ENCODE measurements at places on chromosomes 4 and X.

DNA sequence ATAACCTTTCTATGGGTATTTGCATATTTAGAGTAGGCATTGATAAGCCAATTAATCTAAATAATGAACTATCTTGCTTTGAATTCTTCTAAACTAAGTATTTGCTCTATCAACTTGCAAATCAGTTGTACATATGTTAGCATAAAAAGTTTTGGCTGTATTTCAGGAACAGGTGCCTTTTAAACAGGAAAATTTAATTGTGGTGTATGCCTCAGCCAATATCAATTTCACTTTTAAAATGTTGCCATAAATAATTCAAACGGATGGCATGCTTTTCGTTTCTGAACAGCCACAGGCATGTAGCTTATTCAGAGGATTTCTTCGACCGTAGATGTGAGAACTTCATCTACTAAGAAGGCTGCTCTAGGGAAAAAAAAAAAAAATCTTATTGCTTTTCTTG is 99.9 kb downstream of the DCLK2 start:
- DNase-seq, result no peak

DNA sequence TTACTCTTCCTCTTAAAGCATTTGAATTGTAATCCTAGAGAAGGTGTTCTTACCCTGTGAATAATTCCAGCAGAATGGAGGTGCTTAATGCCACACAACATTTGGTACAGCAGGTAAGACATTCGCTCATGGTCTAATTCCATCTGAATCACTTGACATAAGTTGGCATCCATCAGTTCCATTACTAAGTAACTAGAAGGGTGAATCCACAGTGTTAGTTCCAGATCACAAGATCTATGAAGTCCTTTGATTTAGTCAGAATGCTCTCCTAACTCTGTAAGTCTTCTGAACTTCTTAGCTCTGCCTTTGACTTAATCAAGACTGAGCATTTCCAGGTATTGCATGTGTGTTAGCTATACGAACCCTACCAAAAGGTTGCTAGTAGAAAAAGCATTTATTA is 258.0 kb downstream of the MAPK10 start:
- DNase-seq, result no peak

- no peak for DNase-seq
Measured at GRCh38 chr4:57689693-57690205, 579.6 kb upstream of the IGFBP7 start.

GRCh38 chrX:38879631-38880220 is 78.5 kb downstream of the MID1IP1 start:
- no peak for DNase-seq

DNA sequence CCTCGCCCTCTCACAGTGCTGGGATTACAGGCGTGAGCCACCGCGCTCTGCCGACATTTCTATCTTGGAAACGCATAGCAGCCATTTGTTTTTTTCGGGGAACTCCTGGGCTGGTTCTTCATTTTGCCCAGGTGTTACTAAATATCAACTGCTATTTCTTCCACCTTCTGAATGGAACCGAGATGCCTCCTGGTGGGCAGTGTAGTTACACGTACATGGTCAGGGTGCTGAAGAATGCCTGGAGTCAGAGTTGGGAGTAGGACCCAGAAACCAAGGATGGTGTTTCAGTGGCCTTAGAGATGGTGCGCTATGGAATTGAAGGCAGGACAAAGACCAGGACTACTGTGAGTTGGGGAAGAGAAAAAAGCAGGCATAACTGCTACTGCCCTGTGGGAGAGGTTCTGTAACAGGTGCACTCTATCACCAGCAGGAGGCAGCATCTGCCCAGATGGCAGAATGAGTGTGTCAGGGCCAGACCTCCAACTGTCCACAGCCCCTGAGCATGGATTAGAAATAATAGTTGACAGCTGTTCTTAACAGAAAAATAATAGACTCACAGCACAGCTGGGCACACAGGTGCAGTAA is 81.7 kb downstream of the ZC4H2 start:
- no peak for DNase-seq

DNA sequence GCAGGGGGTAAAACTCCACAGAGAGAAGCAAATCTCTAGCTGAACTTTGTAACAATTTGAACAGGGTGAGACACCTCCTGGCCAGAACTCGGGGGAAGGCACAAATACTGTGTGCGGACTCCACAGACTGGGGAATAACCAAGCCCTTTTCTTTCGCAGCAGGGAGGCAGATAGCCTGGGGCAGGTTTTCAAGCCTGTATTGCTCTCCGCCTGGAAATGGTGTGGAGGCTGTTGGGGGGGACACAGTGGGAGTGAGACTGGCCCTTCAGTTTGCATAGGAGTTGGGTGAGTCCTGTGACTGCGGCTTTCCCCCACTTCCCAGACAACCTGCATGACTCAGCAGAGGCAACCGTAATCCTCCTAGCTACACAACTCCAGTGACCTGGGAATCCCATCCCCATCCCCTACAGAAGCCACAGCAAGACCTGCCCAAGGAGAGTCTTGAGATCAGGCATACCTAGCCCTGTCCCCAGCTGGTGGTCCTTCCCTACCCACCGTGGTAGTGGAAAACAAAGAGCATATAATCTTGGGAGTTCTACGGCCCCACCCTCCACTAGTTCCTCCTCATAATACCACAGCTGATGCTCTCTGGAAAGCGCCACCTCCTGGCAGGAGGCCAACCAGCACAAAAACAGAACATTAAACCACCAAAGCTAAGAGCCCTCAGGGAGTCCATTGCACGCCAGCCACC is 12.9 kb upstream of the SMPX start:
- DNase-seq, result no peak

GRCh38 chr4:158111241-158111640 is 61.6 kb downstream of the GASK1B start:
- peak; percentile 48 for DNase-seq

GRCh38 chrX:44247468-44247867 is 96.0 kb downstream of the EFHC2 start:
- no peak for DNase-seq

- DNase-seq, result peak; percentile 64
Measured at GRCh38 chrX:11351375-11352295, 58.4 kb downstream of the AMELX start.

DNA sequence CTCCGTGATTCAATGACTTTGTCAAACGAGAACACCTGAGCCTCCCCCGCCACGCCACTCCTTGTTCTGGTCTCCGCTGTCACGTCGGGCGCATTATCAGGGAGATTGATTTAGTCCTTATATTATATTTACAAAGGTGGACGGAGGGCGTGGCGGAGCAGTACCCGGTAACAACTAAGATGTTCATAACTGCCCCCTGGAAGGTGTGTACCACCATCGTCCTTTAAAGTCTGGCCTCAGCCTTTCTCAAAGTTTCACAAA is 284.2 kb downstream of the PACRGL start:
- DNase-seq, result no peak

DNA sequence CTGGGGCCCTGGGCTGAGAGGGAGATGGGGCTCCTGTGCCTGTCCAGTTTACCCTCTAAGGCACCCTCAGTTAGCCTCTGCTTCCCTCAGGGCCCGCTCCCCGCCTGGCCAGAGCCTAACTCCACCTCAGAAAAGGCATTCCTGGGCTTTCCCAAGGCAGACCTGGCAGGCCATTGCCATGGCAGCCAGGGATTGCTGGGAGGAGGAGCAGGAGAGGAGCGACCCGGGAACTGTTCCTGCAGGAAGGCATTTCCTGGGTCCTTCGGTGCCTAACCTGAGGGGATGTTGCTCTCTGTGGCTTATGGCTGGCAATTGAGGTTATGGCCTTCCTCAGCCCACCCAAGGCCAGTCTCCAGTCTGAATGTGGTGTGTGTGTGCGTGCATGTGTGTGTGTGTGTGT is 131.3 kb downstream of the PJA1 start:
- DNase-seq, result no peak

- no peak for DNase-seq
Measured at GRCh38 chr4:55086578-55086977, 38.8 kb downstream of the KDR start.

GRCh38 chr4:1074077-1074476 is 39.3 kb downstream of the RNF212 start:
- DNase-seq, result no peak

GRCh38 chrX:53080628-53081580 is 1.3 kb upstream of the TSPYL2 start:
- DNase-seq, result no peak

GRCh38 chrX:129957241-129958082 is 25.0 kb upstream of the BCORL1 start:
- peak; percentile 70 for DNase-seq

GRCh38 chr4:128338634-128339355 is 51.2 kb upstream of the PGRMC2 start:
- peak; percentile 91 for DNase-seq

GRCh38 chrX:153521034-153521433 is 3.6 kb downstream of the ATP2B3 start:
- DNase-seq, result peak; percentile 40

GRCh38 chrX:39688576-39689375 is 409.0 kb downstream of the BCOR start:
- DNase-seq, result peak; percentile 56

GRCh38 chr4:40769266-40769665 is 19.5 kb downstream of the NSUN7 start:
- DNase-seq, result no peak

DNA sequence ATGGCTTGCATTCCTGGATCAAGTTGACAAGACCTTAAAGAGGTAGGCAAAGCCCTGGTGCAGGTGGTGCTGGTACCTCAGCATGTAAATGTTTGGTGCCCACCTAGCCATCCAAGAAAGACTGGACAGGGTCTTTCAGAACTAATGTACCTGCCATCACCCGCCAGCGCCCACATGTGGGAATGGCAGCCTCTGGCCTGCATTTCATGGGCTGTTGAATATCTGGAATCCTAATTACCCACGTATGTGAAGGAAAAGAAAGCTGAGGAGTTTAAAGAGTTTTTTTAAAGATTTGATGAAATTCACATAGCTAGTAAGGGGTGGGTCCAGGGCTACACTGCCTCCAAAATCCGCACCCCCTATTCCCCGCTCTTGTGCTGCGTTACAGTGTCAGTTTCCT is 8.6 kb upstream of the CCDC149 start:
- DNase-seq, result no peak

DNA sequence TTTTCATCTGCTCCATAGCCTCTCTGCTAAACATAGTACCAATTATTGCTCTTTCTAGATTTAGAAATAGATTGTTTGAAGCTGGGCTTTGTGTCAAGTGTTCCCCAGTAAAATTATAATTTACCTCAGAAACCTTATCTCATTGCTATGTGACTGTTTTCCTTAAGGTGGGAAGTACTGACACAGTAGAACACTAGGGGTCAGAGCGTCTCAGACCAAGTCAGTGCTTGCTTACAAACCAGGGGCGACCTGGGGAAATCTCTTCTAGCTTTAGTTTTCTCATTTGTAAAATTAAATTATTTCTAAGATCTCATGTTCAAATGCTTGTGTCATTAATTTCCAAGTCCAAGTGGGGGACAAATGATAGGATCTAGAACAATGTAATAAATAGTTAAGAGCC is 360.4 kb downstream of the RAPGEF2 start:
- DNase-seq, result no peak

- DNase-seq, result no peak
Measured at GRCh38 chr4:2650276-2650675, 105.9 kb downstream of the TNIP2 start.

- DNase-seq, result no peak
Measured at GRCh38 chr4:3582091-3582475, 49.9 kb upstream of the LRPAP1 start.

GRCh38 chr4:151921386-151921785 is 160.6 kb upstream of the GATB start:
- peak; percentile 31 for DNase-seq

GRCh38 chr4:156663663-156664062 is 307.9 kb downstream of the PDGFC start:
- DNase-seq, result no peak

DNA sequence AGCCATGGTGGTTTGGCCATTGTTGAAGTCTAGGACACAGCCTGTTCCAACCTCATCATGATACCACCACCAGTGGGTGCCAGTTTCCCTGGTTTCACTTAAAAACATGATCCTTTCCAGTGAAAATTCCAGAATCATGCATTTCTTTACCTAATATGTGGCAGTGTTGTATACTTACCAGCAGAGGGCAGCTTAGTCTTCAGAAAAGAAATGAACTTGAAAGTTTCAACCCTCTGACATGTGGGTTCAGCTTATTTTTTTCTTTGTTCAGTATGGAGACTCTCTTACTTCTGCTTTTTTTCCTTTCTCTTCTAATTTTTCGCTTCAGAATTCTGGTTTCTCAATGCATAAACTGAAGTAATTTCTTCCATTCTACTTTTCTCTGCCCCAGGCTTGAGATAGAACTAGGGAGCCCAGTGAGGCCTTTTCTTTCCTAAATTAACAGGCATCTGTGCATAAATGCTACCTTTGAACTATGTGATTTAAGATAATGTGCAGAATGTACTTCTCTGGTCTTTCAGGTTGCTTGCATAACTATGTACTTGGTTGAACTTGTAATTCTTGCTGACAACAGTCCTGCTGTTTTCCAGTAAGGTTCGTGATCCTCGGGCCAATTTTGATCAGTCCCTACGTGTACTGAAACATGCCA is 10.7 kb downstream of the LIAS start:
- DNase-seq, result peak; percentile 88

DNA sequence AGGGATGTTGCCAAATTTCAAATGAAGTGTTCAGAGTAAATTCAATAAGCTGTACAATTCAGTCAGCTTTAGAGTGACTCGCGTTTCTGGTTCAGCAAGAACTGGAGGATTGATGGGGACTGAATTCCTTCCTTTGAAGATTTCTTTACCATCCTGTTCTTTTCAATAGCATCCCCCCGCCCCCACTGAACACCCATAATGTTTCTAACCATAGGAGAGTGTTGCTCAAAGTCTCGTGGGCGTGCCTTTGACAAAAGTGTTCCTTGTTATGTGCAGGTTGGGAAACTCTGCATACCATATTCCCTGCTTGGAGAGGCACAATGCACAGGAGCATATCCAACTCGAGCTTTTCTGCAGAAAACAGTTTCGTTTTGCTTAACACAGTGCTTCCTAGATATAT is 323.5 kb upstream of the CASK start:
- no peak for DNase-seq

- no peak for DNase-seq
Measured at GRCh38 chrX:86887341-86887740, 630.3 kb upstream of the KLHL4 start.

DNA sequence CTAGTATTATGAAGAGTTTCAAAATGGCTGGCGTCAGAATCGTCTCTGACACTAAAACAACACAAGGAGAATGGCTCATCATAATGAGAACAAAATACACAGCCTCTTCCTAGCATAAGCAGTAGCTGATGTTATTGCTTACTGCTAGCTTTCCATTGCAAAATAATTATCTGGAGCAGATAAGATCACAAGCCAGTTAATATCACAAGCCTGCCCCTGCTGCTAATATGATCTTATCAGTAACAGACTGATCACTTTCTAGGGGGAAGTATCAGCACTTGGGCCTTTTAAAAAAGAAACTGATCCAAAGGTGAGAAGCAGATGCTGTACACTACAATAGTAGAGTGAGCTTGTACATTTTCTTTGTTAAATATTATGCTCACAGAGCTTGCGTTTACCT is 554.8 kb upstream of the PABPC4L start:
- no peak for DNase-seq

DNA sequence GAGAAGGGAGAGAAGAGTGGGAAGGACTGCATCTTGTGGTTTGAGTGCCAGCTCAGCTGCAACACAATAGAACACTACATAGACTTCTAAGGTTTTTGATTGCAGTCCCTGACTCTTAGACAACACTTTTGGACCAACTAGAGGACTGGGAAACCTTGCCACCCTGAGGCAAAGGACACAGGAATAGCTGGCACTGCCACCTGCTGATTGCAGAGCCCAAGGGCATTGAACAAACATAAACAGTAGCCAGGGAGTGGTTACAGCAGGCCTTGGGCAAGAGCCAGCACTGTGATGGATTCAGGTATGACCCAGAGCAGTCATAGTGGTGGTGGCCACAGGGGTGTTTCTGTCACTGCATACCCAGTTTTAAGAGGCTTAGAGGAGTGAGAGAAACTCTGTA is 72.5 kb upstream of the CXorf51A start:
- DNase-seq, result no peak

Measured in foreskin fibroblast (primary cell).